ENCODE measurements at places on chromosomes 1 and 21. TPM values are rescaled to one million over a fixed set of nuclear protein-coding genes. Genes with fewer than 3 reads are reported as not detected.

GRCh38 chr1:41045740-41046139 lies 24.2 kb upstream of the SLFNL1 start:
- peak; percentile 57 for DNase-seq

DNA sequence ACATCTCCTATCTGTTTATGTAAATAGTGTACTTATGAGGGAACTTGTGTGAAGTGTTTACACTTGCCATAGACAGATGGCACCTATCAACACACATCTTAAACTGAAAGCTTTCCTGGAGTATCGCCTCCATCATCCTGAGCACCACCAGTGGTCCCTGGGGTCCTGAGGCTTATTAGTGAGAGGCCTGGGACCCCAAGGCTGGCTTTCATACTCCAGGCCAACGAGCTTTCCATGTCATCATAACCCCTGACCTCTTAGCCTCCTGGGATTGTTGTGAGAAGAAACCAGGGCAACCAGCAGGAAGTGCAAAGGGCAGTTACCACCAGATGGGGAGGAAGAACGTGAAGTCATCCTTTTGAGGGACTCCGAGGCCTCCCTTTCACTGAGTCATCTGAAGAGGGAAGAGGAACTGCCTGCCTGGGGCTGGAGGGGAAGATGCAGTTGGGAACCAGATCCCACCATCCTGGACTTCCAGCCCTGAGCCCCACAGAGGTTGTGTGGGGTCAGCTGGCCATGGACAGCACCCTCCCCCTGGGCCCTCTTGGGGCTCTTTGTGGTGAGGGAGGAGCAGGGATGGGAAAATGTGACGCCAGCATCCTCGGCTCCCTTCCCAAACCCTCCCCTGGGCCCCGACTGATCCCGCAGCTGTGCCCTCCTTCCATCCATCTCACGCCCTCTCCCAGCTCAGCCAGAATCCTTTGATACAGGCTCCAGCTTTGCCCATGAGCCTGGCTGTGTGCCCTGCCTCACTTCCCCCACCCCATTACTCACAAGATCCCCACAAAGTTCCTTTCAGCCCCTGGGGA lies 5.8 kb downstream of the INKA2 start:
- DNase-seq, result no peak

- DNase-seq, result no peak
Measured at GRCh38 chr1:115006191-115006590, 23.4 kb upstream of the TSHB start.

GRCh38 chr1:198641501-198641900 lies 2.7 kb downstream of the PTPRC start:
- DNase-seq, result no peak

GRCh38 chr1:196538473-196538872 lies 69.8 kb downstream of the KCNT2 start:
- DNase-seq, result no peak

Gene DYRK1A
- 35.5 TPM for total RNA-seq

GRCh38 chr1:36570006-36570405 lies 87.3 kb upstream of the CSF3R start:
- no peak for DNase-seq

Gene SLC9C2
- not detected for total RNA-seq

- no peak for DNase-seq
Measured at GRCh38 chr21:26124896-26125295, 45.7 kb downstream of the APP start.

Gene PFKFB2
- 16.3 TPM for total RNA-seq

GRCh38 chr1:213658457-213658856 lies 329.3 kb upstream of the PROX1 start:
- DNase-seq, result no peak

- no peak for DNase-seq
Measured at GRCh38 chr1:16352842-16353535, 709 bp upstream of the FBXO42 start.

Gene PTPRC
- total RNA-seq, result 0.79 TPM

DNA sequence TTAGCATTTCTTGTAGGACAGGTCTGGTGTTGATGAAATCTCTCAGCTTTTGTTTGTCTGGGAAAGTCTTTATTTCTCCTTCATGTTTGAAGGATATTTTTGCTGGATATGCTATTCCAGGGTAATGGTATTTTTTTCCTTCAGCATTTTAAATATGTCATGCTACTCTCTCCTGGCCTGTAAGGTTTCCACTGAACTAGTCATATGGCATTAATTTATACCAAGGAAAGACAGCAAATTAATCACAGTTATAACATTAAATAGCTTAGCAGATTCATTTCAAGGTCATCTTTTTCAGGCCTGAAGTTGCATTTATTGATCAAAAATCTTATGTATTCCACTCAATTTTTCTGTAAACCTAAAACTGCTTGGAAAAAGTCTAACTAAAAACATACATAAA lies 54.9 kb downstream of the AK5 start:
- no peak for DNase-seq

- no peak for DNase-seq
Measured at GRCh38 chr1:224759681-224760091, 143.6 kb downstream of the CNIH3 start.

DNA sequence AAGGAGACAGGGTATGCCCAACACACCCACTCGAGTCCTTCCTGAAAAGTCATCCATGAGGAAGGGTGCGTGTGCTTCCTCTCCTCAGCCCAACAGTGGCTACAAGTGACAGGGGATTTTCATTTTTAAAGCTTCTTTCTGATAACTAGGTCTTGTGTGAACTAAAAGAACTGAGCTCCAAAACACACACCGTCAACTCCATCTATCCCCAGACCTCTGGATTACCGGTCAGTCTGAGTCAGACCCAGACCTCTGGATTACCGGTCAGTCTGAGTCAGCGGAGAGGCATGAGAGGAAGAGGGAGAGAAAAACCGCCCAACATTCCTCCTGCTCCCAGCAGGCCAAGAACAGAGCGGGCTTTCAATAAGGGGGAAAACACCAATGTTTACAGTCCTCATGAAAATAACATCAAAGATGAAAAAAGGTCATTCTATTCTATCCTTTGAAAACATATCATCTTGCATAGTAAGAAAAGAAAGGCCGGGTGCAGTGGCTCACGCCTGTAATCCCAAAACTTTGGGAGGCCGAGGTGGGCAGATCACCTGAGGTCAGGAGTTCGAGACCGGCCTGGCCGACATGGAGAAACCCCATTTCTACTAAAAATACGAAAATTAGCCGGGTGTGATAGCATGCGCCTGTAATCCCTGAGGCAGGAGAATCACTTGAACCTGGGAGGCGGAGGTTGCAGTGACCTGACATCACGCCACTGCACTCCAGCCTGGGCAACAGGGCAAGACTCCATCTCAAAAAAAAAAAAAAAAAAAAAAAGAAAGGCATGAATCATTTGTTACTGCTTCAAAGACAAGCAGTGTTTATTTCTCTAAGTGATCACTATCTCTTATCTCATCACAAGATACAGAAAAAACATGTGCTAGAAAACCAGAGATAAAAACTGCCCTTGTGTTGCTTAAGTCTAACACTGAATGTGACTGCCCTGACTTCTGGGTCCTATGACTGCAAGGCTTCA lies 3.4 kb downstream of the PTTG1IP start:
- DNase-seq, result peak; percentile 78

Gene KIF26B
- 0.11 TPM for total RNA-seq

DNA sequence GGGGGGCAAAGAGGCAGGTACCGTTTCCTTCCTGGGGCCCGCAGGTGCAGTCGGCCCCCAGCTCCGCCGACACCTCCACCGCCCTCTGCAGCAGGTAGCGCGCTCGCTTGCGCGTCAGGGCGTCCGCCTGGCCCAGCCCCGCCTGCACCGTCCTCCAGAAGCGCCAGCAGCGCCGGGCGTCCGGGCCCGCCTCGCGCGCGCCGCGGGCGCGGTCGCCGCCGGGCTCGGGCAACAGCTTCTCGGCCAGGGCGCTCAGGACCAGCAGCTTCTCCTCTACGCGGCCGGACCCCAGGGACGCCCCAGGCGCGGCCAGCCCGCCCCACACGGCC lies 863 bp downstream of the TARBP1 start:
- peak; percentile 78 for DNase-seq

GRCh38 chr21:15053500-15053899 lies 11.3 kb downstream of the NRIP1 start:
- no peak for DNase-seq

- no peak for DNase-seq
Measured at GRCh38 chr1:227735539-227736285, 477 bp downstream of the SNAP47 start.

Gene GSTM5
- not detected for total RNA-seq

Gene OR2L2
- total RNA-seq, result 0.10 TPM

GRCh38 chr1:1989789-1990188 lies 13.8 kb downstream of the CFAP74 start:
- no peak for DNase-seq

DNA sequence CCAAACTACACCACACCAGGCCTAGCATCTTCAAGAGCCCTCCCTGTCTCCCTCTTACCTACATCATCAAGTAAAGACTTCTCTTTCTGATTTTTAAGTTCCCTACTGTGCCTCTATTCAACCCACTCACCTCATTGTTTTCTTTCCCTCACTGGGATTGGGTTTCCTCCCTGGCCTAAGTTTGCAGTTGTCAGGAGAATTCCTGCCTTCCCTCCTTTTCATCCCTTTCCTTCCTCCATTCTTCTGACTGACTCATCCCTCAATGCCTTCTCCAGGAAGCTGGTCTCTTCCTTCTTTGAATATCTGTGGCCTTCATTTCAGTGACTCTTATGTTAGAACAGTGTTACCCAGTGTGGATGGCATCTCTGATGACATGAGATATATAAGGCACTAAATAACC lies 139.9 kb upstream of the KIAA0040 start:
- no peak for DNase-seq

Gene SLC22A15
- 1.8 TPM for total RNA-seq

Gene C1orf210
- 23.3 TPM for total RNA-seq

DNA sequence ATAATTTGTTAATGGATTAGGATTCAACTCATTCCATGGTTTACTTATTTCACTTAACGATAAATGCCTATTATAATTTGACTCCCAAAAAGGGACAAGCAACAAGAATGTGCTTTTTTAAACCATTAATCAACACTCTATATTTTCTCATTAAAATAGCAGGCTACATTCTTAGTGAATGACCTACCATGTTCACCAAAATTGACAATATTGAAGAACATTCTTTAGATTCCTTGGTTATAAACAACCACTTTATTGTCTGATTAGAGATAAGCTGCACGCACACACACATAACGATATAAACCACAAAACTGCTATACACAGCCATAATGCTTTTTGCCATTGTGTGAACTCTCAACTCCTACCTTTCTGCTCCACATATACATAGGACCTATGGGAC lies 75.4 kb upstream of the LRRC7 start:
- DNase-seq, result no peak

DNA sequence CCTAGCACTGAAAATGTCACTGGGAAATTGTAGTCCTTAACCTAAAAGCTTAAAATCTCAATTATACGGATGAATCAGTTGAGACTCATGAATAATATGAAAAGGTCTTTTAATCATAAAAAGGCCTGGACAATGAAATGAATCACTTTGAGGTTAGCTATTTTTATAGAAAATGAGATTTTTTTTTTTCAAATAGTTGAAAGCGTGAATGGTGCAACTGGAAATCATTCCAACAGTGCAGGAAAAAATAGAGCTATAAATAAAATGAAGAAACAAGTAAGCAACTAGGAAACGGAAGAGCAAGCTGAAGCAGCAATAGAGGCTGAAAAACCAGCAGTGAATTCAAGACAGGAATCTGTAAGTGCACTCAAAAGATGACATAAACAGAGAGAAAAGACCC lies 142.9 kb downstream of the BACH1 start:
- DNase-seq, result no peak

DNA sequence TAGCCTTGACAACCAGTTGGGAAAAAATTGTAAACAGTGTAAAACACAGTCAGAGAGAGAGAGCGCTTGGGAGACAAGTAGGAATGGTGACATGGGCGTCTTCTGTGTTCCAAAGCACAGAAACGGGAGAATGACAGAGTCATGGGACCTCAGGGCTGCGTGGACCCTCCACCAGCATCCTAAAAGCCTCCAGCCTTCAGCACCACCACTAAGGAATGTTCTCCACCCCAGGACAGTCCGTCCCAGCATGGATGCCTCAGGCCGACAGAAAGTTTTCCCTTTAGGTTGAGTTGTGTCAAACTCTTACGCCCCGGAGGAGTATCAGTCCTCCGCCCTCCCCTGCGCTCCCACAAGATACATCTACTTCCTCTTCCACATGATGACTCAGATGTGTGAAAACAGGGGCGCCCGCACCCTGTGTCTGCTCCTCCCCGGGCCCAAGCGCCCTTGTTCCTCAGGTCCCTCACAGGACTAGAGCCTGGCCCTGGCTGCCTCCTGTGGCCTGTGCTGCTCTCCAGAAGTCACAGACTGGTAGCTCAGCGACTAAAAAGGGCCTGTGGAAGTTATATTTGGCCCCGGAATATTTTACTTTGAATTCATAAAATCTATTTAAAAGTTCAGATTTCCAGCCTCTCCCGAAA lies 63.9 kb upstream of the EFHD2 start:
- peak; percentile 81 for DNase-seq

GRCh38 chr1:231743966-231744365 lies 117.4 kb downstream of the DISC1 start:
- DNase-seq, result no peak

GRCh38 chr1:3313576-3313950 lies 140.9 kb upstream of the ARHGEF16 start:
- no peak for DNase-seq

Gene PDZK1IP1
- 8.5 TPM for total RNA-seq

Gene FAM110D
- 0.23 TPM for total RNA-seq

GRCh38 chr1:19960591-19960990 lies 18.8 kb downstream of the PLA2G2A start:
- DNase-seq, result no peak

DNA sequence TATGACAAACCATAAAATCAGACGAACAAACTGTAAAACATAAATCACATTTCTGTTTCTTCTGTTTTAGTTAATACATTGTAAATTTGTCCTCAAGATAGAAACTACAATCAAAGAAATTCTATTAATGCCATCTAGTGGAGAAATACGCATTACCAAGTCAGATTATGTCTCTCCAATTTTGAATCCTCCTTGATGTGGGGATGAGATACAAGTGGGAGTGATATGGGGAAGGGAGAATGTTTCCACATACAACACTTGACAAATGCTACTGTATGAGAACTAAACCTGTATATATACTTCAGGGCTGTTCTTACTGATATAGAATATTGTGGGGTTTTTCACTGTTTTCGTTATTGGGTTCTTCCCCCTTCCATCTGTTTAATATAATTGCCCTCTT lies 2.6 kb downstream of the HFM1 start:
- DNase-seq, result no peak

GRCh38 chr1:228077565-228078330 lies 4.8 kb upstream of the ARF1 start:
- no peak for DNase-seq

- no peak for DNase-seq
Measured at GRCh38 chr1:38584448-38585355, 274.9 kb downstream of the RRAGC start.

Gene KCNT2
- 0.53 TPM for total RNA-seq

Measured in PC-9 (cell line).